ENCODE measurements at places on chromosomes 5 and 9. TPM values are rescaled to one million over a fixed set of nuclear protein-coding genes. Genes with fewer than 3 reads are reported as not detected.

C9orf50 gene
- total RNA-seq = not detected

STK32A gene
- total RNA-seq = 0.51 TPM

C9orf153 gene
- 0.55 TPM for total RNA-seq

SPAG8 gene
- 0.61 TPM for total RNA-seq

PCDHA10 gene
- total RNA-seq = 1.8 TPM

OR1L4 gene
- not detected for total RNA-seq
